ENCODE measurements at places on chromosomes 2 and 18.

- no peak for DNase-seq
These were observed 151.5 kb upstream of the MYCN start for GRCh38 chr2:15788830-15789229.

- DNase-seq = no peak
These were observed 136.3 kb downstream of the TMEM163 start for GRCh38 chr2:134582547-134582899.

GRCh38 chr2:104638859-104639202, 215.1 kb upstream of the POU3F3 start:
- no peak for DNase-seq

- DNase-seq = no peak
These were observed 9.0 kb downstream of the CNOT9 start for GRCh38 chr2:218577482-218578220.

DNA sequence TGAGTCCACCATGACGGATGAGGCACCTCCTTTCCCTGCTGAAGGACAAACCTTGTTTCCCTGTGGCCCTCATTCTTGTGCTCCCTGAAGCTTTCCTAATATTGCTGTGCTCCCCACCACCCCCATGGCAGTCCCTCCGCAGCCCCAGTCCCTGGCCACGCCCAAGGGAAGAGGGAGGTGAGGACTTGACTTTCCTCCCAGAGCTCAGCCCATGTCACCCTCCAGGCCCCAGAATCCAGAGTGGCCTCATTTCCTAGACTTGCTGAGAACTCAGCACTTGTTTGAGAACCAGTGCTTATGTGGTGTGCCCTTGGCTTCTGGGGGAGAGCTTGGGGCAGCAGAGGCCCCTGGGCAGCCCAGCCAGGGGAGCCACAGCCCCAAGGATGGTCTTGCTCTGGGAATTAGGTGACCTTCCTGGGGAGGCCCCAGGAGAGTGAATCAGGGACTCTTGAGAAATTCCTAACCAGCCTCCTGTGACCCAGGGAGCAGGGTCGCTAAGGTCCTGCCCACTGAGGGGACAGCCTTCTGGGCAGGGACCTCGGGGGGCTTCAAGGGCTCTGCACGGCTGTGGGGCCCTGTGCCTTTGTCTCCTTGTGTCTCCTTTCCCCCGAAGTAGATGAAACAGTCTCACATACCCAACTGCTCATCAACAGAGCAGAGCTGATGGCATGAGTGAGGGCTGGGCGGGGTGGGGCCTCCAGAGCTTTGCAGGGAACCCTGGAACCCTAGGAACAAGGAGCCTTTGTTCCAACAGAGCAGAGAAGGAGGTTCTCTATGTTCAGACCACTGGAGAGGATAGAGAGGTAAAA, 27.9 kb downstream of the PSD4 start:
- DNase-seq = no peak

DNA sequence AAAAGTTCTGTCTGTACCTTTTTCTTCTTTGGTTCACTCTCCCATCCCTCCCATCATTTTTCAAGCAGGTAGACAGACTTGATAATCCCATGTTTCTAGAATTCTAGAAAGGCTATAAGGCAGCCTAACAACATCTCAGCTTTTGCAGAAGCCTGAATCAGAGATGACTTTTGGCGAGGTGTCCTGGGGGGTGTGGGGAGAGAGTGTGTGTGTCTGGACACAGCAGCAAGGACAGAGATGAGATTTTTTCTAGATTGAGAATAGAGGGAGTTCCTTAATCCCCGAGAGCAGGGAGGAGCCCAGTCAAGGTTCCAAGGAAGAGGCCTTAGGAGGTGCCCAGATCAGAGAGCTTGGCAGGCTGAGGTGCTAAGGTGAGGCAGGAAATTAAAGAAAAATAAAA, 22.0 kb upstream of the LAPTM4A start:
- DNase-seq = no peak

GRCh38 chr2:189641590-189641989, 19.7 kb upstream of the ASNSD1 start:
- DNase-seq = no peak

- DNase-seq = peak; percentile 51
These were observed 15.1 kb downstream of the CYRIA start for GRCh38 chr2:16650287-16651249.

- DNase-seq = peak; percentile 21
These were observed at the start of gene CABLES1 for GRCh38 chr18:23134780-23135549. CABLES1 (plus strand) TSS chr18:23135485; CDS start chr18:23135763, 278 bp downstream.

- DNase-seq = no peak
These were observed 154.4 kb downstream of the TMEM18 start for GRCh38 chr2:522776-523175.

GRCh38 chr2:54665436-54665856, 58.0 kb upstream of the EML6 start:
- no peak for DNase-seq

DNA sequence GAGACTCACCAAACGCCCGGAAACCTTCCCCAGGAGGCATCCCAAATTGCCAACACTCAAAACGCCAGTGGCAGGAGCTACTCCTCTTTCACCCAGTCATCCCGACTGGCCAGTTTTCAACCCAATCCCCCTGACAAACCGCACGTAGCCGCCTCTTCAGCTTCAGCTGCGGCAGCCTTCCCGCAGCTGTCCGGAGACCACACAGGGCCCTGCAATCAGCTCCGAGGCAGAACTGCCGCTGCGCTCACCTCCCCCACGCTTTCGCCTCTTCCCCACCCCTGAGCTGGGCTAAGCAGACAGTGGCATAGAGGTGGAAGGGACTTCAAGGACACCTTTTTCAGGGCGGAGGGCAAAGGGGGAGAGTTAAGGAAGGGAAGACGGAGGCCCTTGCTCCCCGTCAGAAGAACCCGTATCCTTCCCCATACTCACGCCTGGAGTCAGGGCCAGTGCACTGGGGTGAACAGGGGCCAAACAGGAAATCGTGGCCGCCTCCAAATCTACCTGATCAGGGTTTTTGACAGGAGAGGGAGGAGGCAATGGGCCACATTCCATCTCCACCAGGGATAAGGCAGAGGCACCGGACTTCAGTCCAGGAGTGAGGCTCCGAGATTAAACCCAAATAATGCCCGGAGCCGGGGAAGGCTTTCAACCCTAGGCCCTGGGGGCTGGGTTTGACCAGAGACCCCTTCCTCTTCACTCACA, 16.9 kb downstream of the CYP26B1 start:
- no peak for DNase-seq

GRCh38 chr2:182018218-182018617, 32.6 kb downstream of the PPP1R1C start:
- no peak for DNase-seq

DNA sequence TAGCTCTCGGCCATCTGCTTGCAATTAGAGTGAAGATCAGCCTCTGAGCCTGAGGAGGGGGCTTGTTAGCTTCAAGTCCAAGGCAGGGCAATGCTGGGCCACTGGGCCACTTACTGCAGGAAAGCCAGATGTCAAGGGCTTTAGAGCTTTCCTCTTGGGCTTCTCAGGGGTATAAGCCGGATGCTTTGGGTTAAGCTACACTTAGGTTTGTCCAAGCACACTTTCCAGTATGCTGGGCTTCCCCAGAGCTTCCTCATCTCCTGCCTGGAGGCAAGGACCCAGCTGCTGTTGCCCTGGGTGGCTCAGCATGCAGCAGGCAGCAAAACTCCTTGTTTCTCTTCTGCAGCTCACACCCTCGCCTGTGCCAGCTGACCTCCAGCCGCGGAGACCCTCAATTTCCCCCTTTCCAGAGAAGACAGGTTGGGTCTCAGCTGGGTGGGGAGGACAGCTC, 29.0 kb upstream of the ATOH8 start:
- no peak for DNase-seq

DNA sequence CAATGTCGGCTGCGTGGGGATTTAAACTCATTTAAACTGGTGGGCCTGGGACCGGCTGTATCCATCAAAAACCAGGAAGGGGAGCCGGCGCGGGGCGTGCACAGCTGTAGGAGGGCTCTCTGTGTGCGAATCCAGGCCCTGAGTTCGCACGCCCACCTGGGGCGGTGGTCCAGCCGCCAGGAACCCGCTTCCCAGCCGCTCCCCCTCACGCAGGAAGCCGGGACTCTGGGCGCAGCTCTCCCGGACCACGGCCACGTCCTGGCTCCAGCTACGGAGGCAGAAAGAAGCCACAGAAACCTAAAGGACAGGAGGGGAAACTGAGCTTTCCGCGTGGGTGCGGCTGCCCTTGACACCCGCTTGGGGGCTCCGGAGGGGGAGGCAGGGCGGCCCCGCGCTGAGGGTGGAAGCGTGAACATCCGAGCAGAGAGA, 80.6 kb downstream of the GFPT1 start:
- no peak for DNase-seq

DNA sequence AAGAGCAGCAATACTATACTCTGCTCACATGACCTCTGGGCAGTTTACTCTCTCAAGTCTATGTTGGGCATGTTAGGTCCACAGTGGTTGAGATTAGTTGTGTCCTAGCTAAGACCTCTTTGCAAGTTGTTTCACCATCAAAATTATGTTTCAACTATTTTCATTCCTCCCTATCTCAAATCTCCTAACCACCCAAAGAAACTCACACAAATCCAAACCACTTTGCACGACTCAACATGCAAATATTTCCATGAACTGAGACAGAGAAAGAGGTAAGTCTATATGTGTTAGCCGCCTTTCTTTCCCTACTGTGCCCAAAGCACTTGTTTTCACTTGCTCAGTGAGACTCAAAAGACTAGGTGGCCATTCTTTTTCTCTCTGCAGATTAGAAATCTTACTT, 546.8 kb downstream of the TNS1 start:
- DNase-seq = no peak

DNA sequence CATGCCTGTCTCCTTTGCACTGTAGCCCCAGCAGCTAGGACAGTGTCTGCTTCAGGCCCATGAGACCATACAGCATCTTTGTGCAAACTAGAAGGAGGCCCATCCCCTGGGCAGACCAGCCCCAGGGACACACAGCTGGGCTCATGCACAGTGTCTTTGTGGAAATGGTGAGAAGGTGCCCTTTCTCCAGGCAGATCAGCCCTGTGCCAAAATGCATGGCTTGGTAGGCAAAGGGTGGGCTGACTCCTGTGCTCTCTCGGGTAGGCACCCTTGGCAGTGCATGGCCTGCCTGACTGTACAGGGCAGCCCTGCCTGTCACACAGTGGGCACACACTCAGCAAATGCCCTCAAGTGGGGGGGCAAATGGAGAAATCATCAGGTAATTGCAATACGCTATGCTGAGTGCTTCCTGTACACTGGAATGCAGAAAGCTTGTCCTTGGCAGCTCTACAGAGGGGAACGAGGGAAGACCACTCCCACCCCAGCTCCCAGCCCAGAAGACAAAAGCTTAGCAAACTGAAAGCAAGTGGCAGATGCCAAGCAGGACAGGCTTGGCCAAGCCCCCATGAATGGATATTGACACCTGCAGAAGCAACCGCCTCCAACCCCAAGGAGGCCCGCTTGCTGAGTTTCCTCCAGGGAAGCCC, 21.6 kb downstream of the TNS1 start:
- DNase-seq = no peak

DNA sequence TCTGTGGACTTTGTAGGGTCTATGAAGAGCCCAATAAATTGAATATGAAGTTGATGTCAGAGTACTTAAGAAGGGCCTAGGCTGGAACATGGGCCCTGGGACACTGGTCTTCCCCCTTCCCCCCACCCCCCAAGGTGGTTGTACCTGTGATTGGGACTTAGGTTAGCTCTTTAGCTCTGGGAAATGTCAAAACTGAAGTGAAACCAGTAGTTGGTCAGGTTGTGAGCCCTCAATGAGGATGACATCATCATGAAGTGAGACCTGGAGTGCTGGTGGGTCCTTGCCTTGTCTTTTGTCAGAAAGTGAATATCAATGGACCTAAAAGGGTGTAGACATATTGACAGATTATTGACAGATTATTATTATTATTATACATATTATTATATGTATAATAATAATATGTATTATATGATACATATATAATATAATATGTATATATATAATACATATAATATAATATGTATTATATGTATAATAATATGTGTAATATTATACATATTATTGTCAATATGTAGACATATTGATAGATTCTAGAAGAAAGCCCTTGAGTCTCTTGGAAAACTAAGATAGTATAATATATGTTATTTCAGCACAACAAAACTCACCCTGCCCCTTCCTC, 5.4 kb downstream of the MARS2 start:
- no peak for DNase-seq

GRCh38 chr2:206482123-206482522, 38.8 kb downstream of the ADAM23 start:
- DNase-seq = no peak

GRCh38 chr18:79643054-79643984, 36.3 kb upstream of the CTDP1 start:
- DNase-seq = no peak

DNA sequence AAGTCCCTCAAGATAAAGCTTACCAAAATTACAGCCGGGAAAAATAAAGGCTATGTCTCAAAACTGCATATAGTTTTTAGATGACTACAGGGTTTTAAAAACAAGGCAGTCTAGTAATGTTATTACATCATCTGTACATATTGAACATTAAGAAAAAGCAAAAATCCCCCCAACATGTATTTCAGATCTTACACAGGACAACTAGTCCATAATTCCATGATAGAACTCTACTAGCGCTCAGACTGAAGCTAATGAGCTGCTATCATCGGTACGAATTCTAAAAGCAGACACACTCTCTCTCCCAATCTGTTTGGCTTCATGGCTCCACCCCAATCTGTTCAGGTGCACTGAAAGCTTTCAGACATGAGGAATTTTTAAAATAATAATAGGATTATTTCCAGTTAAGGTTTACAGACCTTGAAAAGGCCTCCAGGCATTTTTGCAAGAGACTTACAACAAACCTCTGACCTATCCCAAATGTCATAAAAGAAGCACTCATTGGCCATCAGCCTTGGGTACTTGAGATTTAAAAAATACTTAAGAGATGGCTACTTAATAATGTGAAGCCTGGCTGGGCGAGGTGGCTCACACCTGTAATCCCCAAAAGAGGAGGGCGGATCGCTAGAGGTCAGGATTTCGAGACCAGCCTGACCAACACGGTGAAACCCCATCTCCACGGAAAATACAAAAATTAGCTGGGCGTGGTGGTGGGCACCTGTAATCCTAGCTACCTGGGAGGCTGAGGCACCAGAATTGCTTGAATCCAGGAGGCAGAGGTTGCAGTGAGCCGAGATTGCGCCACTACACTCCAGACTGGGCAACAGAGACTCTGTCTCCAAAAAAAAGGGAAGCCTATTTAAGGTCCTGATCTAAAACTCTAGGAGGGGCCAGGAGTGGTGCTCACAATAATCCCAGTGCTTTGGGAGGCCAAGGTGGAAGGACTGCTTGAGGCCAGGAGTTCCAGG, 2.0 kb downstream of the NPC1 start:
- no peak for DNase-seq

DNA sequence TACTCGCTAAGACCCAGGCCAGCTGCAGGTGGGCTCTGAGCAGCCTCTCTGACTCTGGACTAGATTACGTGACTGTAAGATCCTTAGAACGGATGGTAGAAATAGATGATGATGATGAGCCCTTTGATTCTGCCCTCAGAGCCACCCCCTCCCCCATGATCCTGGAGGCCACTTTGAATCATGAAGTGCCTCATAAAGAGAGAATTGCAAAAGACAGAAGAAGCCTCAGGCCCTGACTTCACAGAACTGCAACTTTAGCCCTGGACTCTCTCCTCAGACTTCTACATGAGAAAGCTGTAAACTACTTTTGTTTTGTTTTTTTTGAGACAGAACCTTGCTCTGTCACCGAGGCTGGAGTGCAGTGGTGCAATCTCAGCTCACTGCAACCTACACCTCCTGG, 15.4 kb upstream of the TET3 start:
- no peak for DNase-seq

Data from RWPE1 (cell line).